Right renal cortex interstitium (tissue), 3 donors: ENCODE measurements at places on chromosomes 5 and 9. TPM values are rescaled to one million over a fixed set of nuclear protein-coding genes. Genes with fewer than 3 reads are reported as not detected.

DNA sequence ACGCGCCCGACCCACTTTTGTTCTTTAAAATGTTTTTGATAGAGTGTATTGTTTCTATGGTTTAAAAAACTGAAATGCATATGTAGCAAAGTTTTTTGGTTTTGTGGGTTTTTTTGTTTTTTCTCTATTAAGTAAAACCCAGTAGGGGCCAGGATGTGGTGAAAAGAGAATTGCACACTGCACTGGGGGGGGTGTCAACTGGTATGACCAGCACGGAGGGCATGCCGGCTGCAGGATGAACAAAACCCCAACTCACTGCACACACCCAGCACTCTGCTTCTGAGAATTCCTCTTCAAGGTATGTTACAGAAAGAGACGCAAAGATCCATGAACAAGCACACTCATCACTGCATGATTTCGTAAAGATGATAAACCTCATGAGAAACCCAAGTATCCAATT, 75.0 kb downstream of the STK10 start:
- DNase-seq: no peak

PCDHB7 gene
- polyA plus RNA-seq: 5.3 TPM

- no peak for DNase-seq
These were observed 18.4 kb downstream of the CAMK4 start for GRCh38 chr5:111242606-111243005.

FAT2 gene
- 9.4 TPM for polyA plus RNA-seq

DNA sequence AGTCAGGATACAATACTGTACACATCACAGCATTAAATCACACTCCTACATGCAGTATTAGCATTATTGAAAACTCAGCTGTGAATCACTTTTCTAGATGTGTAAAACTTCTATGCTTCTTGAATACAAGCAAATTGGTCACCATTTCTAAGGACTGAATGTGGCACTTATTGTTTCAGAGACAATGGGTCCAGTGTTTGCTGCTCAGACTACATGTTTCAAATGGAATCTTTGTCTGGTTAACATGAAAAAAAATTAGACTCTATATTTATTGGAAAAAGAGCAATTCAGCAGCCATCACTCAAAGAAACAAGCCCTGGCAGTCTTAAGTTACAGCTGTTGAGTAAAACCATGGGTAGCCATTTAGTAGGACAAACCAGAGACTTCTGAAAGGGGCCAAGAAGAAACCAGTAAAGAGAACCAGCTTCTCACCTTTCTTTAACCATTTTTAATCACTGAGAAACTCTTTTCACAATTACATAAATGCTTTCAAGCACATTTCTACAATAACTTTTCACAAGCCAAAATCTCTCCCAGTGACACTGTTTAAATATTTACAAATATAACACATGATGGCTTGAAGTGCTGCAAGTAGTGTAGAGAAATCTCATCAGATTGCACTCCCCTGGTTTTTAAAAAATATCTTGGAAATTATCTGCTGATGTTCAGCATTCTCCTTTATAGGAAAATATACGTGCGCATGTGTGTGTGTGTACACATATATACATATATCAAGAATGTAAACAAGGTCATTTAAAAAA, 35.2 kb downstream of the OR2K2 start:
- no peak for DNase-seq

DNA sequence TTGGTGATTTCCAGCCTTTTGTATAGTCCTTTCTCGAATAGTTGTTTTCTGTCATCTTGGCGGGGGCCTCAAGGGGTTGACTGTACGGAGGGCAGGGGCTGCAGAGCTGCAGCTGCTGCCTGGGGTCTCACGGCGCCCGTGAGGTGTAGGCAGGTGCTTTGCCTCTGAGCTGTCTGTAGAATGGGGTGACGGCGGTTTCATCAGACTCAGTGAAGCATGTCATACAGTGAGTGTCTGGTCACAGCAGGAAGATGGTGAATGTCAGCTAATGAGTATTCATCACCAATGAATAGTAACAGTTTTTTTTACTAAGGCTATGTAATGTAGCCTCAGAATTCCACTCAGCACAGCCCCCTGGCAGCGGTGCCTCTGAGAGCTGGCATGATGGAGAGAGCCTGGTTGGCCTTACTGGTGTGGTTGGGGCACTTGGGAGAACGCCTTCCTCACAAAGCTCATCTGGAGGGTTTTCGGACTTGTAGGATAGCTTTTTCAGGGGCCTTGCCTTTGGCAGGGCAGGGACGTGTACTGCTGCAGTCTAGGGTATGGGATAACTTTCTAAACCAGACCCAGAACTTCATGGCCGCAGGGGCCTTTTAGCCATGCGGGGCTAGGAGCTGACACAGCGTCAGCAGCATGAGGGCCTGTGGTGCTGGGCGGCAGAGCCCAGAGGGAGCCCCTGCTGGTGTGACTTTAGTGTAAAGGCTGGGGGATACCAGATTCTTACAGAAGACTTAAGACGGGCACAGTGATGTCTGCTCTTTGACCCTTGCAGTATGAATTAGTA, 15.0 kb downstream of the TENT4A start:
- no peak for DNase-seq

GRCh38 chr5:6573651-6574101, 59.2 kb downstream of the NSUN2 start:
- DNase-seq: no peak

DNA sequence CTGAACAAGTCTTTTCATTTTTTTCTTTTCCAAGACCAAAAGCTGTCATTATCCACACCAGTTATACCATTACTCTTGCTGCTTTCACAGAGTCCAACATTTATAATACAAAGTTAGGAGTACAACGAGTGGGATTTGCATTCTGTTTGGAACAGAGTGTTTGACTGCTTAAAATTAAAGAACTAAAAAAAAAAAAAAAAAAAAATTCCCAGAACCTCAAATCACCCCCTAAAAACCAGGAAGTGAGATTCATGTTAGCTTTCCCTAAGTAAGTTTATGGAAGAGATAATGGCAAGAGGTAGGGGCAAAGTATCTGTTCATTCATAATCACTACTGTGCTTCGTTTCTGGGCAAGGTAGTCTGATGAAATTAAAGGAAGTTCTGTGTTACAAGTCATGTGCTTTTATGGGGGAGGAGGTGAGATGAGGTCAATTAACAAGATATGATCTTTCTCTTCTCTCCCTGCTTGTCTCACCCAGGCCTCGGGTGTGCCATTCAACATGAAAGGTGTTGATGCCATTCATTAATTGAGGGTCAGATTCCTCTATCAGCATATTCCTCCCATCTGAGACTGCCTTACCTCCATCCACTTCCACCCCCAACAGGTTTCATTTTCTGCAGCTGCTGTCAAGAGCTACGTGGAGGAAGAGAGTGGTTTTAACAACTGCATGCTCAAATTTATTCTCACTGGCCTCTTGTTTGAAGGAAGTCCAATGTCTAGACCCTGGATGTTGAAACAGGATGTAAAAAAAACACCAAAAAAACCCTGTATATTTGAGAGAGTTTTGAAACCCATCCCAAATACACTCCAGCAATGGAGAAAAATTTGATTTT, 58.1 kb downstream of the MARCHF3 start:
- DNase-seq: no peak

DNA sequence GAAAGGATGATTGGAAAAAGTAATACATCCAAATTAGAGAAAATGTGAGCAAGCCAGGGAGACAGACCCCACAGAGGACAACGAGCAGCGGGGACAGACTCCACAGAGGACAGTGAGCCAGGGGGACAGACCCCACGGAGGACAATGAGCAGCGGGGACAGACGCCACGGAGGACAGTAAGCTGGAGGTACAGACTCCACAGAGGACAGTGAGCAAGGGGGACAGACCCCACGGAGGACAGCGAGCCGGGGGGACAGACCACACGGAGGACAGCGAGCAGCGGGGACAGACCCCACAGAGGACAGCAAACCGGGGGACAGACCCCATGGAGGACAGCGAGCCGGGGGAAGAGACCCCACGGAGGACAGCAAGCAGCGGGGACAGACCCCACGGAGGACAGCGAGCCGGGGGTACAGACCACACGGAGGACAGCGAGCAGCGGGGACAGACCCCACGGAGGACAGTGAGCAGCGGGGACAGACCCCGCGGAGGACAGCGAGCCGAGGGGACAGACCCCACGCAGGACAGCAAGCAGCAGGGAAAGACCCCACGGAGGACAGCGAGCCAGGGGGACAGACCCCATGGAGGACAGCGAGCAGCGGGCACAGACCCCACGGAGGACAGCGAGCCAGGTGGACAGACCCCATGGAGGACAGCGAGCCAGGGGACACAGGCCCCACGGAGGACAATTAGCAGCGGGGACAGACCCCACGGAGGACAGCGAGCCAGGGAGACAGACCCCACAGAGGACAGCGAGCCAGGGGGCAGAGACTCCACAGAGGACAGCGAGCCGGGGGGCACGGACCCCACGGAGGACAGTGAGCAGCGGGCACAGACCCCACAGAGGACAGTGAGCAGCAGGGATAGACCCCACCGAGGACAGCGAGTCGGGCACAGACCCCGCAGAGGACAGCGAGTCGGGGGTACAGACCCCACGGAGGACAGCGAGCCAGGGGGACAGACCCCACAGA, 1.9 kb upstream of the ZDHHC11 start:
- no peak for DNase-seq

DNA sequence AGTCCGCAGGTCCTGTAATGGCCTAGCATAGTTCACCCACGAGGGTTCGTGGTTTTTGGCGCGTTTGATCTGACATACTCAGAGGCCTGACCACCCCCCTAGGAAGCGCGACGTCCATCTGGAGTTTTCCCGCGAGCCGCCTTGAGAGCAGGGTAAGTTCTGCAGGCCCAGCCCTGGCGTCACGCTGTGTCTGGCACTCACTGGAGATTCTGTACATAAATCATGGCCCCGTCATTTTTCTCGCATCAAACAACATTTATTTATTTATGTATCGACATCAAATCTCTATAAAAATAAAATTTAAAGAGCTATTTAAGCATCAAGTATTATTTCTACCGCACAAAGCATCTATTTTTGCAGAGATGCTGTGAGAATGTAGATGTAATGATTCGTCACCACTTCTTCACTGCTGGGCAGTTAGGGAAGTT, 437 bp upstream of the TRIM41 start:
- DNase-seq: no peak

GRCh38 chr5:128407944-128408343, 130.1 kb downstream of the FBN2 start:
- DNase-seq: no peak

GPR150 gene
- polyA plus RNA-seq: not detected

OTULINL gene
- polyA plus RNA-seq: 11.5 TPM

- DNase-seq: no peak
These were observed 26.5 kb downstream of the FGF1 start for GRCh38 chr5:142659405-142659804.
